Kidney (tissue), 22 donors: ENCODE measurements at places on chromosomes 5 and 9.

DNA sequence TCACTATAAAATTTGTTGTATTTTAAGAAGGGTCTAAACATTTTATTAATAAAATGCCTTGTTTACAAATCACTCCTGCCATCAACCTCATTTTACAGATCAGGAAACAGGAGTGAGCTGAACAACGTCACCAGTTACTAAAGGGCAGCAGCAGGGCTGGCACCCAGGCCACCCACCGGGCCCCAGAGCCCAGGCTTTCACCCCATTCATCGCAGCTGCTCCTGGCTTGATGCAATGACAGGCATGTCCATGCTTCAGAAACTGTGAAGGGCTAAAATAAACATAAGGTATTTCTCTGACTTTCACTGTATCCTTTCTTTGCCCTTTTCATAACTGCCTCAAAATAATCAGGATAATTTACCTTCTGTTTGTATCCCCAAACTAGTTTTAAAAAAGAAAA lies 18.1 kb downstream of the MED27 start:
- DNase-seq: no peak

DNA sequence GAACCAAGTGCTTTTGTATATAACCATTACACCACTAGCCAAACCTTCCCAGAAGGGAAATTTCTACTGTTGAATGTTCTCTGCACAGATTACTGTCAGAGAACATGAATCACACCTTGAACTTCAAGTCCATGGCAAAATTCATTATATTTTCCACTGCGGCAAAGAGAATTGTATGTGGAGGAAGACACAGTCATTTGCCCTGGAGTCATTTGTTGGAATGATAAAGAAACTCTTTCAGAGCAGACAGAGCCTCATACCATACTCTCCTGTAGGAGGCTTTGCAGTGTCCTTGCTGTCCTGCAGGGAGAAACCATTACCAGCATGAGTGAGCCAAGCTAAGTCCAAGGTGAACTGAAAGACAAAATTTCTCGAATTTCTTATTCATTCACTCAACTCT lies 369.0 kb downstream of the ARHGEF28 start:
- DNase-seq: no peak

- DNase-seq: no peak
Observed at GRCh38 chr5:145913701-145914100, 22.7 kb upstream of the SH3RF2 start.

GRCh38 chr5:31707329-31707728 lies 68.4 kb downstream of the PDZD2 start:
- DNase-seq: no peak

DNA sequence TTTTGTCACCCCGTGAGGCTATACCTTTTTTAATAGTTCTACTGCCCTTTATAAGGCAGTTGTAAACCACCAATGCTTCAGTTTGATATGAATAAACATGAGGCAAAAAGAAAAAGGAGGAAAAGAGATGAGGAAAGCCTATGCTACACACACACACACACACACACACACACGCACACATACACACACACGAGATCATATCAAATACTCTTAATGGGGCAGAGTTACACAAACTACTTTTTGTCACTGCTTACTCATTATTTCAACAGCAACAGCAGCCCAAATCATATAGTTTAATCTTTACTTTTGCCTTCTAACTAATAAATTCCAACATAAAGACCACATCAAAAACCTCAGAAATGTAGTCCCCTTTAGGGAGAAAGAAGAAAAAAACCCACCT lies 116.8 kb upstream of the PAM start:
- DNase-seq: no peak

GRCh38 chr5:180704362-180704761 lies 35.5 kb downstream of the OR2Y1 start:
- no peak for DNase-seq

- no peak for DNase-seq
Observed at GRCh38 chr5:2699686-2700085, 51.8 kb downstream of the IRX2 start.

DNA sequence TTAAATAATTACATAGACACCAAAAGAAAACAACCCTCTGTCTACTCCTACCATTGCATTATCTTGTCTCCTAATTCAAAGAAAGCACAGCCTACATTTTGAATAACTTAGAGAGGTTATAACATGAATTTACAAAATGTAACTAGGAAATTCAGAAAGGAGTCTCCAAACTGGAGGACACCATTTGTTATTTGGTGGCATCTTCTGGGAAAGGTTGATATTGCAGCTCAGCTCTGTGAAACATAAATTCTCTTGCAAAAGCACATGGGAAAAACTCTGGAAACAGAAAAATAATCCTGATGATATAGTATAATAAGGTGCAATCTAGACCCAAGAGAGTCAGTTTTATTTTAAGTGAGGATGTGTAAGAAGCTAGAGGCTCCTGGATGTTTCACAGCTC lies 215.3 kb downstream of the MLLT3 start:
- DNase-seq: no peak

GRCh38 chr5:134609232-134609851 lies 23.3 kb downstream of the SAR1B start:
- peak; percentile 13 for DNase-seq

GRCh38 chr5:92980491-92980890 lies 600.5 kb downstream of the NR2F1-AS1 start:
- no peak for DNase-seq

GRCh38 chr5:168831383-168831782 lies 252.2 kb upstream of the PANK3 start:
- DNase-seq: no peak

DNA sequence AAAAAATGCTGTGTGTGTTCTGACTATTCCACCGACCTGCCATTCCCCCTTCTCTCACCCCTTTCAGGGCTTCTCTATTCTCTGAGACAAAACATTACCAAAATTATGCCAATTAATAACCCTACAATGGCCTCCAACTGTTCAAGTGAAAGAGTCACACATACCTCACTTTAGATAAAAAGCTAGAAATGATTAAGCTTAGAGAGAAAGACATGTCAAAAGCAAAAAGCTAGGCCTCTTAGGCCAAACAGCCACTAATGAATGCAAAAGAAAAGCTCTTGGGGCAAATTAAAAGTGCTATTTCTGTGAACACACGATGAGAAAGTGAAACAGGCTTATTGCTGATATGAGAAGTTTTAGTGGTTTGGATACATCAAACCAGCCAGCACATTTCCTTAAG lies 279.6 kb upstream of the GRAMD2B start:
- DNase-seq: no peak

DNA sequence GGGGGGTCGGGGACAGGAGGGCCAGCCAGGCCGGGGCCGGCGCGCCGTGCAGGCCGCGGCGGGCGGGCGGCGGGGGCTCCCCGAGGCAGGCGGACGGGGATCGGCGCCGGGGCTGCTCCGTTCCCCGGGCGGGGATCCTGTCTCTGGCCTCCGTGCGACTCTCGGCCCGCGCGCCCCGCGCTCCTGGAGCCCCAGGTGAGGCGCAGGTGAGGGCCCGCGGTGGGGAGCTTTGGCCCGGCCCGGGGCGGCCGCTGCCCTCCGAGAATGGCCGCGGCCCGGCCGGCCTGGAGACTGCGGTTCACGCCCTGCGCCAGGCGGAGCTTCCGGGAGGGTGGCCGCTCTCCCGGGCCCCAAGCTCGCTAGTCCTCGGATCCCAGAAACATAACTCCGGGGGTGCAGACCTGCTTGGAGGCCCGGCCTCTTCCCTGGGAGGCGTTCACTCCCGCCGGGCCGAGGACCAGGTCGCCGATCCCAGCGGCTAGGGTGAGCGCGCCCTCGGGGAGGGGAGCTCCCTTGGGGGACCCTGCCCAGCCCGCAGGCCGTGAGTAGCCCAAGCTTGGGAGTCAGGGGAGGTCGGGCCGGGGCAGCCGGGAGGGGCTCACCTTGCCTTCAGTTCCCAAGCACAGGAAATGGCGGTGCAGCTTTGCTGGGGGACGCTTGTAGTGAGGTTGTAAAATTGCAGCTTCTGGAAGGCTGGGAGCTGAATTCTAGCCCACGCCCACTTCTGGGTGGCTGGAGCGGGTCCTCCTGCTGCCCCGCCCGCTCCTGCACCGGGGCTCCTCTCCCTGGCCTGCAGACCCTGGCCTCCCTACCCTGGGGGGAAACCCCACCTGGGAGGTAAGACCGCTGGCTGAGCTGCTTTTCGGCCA lies 723 bp downstream of the PPP1R26 start:
- DNase-seq: peak; percentile 74

- DNase-seq: no peak
Observed at GRCh38 chr9:74255489-74255984, 241.6 kb upstream of the RORB start.

DNA sequence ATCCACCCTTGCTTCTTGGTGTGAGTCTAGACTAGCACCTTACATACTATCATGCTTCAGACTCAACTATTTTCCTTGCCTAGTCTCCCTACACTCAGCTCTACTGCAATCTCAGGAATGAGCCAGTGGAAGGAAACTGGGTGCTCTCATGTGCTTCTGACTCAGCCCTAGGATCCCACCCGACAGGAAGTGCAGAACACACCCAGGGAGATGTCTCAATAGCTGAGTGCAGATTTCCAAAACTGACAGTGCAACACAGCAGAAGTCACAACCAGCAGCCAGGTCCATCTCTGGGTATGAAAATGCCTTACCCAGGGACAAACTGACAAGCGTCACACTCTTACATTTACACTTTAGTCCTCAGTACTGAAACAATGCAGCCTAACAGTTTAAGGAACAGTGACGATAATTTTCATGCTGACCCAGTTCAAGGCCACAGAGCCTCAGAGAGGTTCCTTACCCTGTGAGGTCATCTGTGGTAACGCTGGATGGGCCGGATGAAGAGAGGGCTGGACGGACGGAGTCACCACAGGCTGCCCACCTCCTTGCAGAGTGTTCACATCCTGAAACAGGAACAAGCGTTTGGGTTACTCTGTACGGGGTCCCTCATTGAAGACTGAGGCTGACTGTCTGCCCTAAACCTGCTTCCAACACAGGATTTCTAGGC lies 33.0 kb downstream of the FKBP15 start:
- no peak for DNase-seq

- no peak for DNase-seq
Observed at GRCh38 chr5:27217155-27217956, 179.0 kb upstream of the CDH9 start.

GRCh38 chr9:29241320-29241719 lies 1668.0 kb upstream of the C9orf72 start:
- DNase-seq: no peak

GRCh38 chr5:98453296-98453695 lies 320.2 kb upstream of the RGMB start:
- no peak for DNase-seq

- DNase-seq: no peak
Observed at GRCh38 chr9:5879419-5880181, 11.1 kb upstream of the MLANA start.

- no peak for DNase-seq
Observed at GRCh38 chr9:123717581-123718175, 212.2 kb downstream of the DENND1A start.

DNA sequence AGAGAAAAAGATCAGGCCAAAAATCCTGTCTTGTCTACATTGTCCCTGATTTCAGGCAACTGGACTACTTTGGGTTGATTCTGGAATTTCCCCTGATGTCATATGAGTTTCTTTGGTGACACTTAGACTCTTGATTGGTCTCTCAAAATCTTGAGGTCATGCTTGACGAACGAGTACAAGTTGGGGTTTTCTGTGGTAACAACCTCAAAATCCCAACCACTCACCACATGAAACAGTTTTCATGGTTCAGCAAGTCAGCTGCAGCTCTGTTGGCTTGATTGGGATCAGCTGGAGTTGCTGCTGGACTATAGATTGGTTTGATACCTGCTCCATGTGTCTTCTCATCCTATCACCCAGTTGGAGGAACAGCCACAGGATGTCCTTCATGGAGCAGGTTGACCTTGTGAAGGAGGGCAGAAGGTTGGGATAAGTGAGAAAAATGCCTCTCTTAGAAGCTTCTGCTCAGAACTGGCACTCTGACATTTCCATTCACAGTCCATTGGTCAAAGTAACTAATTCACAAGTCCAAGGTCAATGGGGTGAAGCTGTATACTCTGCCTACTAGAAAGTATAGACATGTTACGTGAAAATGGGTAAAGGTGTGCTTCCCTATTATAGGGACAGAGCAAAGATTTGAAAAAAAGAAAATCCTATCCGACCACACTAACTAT lies 284.5 kb downstream of the SH3GL2 start:
- DNase-seq: no peak

DNA sequence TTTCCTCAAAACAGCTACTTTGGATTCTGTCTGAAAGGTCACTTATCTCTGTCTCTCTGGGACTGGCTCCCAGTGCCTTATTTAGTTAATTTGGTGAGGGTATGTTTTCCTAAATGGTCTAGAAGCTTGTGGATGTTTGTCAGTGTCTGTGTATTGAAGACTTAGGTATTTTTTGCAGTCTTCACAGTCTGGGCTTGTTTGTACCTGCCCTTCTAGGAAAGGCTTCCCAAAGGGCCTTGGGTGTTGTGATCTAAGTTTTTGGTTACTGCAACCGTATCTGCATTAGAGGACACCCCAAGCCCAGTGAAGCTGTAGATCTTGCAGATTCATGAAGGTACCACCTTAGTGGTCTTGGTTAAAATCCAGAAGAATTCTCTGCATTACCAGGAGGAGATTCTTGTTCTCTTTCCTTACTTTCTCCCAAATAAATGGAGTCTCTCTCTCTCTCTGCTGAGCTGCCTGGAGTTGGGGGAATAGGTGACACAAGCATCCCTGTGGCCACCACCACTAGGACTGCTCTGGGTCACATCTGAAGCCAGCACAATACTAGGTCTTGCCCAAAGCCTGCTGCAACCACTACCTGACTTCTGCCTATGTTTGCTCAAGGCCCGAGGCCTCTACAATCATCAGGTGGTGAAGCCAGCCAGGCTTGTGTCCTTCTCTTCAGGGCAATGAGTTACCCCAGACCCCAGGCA lies 17.8 kb upstream of the CCNB1 start:
- no peak for DNase-seq
